NCI-H2081 treated with DMSO at 0.1 percent for 48 hours (cell line): ENCODE measurements at places on chromosomes 11 and 22.

GRCh38 chr11:8100605-8101004 lies 19.6 kb downstream of the TUB start:
- no peak for DNase-seq

DNA sequence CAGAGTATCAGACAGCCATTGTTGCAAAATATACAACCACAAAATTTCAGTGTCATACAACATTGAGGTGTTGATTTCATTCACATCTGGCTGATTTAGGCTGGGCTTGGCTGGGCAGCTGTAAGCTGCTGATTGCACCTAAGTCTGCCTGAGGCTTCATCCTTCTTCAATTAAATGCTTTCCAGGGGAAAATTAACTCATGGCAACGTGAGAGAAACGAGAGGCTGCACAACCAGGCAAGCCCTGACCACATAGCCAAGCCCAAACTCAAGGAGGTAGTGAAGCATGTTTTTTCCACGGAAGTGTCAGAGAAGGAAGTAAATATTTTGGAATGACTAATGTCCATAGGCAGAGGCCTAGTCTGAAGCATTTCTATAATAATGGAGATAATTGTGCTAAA lies 273.8 kb upstream of the ZC3H12C start:
- no peak for DNase-seq

GRCh38 chr11:34480314-34480713 lies 33.3 kb downstream of the ELF5 start:
- DNase-seq, result no peak

GRCh38 chr22:26941896-26942636 lies 284.7 kb downstream of the MIAT start:
- DNase-seq, result no peak

DNA sequence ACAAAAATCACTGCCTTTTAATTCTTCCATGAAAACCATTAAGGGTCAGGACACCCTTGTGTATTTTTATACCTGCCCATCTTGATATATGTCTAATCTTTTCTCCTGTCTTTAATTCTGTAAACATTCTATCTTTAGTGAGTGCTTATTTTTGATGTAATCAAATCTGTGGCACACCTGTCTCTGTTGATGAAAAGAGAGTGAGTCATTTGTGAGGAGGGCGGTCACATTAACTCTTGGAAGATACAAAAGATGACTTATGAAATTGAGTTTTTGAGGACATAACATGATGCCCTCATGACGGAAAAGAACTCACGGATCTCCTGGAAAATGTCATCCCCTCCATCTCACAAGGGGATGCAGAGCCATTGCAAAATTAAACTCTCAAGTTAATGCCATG lies 206.5 kb upstream of the PGR start:
- DNase-seq, result no peak
